ENCODE measurements at places on chromosomes 13 and 19.

DNA sequence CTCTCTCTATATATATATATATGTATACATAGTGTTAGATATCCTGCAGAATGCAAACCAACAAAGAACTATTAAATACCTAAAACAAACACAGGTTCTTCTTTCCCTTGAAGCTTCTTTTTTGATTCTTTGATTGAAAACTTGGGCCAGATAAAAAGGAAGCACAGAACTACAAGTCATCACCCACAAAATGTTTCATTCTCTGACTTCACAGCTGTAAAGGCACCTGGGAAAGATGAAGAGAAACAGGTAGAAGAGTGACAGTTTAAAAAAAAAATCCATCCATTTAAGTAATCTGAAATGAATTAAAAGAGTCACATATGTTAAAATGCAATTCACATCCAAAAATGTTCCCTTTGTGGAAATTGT, 90.7 kb upstream of the FNDC3A start:
- no peak for DNase-seq

DNA sequence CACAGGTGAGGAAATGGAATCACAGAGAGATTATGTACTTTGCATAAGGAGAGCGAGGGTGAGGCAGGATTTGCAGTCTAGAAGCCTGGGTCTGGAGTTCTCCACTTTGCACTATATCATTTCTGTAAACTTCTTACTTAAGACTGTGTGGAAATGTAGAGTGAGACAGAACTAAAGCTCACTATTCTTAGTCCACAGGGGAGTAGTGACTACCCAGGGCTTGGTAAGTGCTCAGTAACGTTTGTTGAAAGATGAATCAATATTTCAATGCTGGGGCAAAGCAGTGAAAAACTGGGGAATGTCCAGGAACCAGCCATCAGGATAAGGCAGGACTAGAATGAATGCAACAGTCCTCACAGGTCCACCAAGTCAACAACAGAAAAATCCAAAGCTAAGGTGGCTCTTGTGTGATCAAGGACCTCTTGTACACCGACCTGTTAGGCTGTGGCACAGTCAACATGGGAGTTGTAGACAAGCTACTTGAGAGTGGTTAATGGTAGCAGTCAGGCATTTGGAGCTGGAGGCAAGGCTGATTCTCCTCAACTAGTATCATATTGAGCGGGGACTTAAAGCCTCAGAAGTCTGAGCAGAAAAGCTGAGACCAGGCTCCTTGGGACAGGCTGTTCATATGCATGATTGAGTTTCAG, 929 bp upstream of the TNFSF13B start:
- DNase-seq, result no peak

- no peak for DNase-seq
These were observed 226.6 kb upstream of the EDNRB start for GRCh38 chr13:78145276-78145675.

DNA sequence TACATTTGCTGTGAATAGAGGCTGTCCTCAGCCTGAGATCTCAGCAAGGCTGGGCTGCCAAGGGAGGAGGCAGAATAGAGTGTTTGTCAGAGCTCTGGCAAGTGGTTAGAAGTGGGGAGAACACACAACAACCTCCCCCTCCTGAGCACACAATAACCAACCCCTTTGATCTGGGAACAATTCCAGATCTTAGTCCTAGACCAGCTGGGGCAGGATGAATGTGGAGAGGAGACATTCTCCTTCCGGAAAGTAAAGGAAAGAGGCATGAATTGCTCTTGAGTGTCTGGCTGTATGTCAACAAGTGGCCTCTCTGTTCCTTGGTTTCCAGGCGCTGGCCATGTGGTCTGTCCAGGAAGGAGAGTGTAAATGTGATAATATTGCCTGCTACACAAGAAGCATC, 114.9 kb upstream of the TMTC4 start:
- DNase-seq, result no peak

GRCh38 chr19:36266375-36266961, 51.6 kb downstream of the ZNF146 start:
- DNase-seq, result no peak

DNA sequence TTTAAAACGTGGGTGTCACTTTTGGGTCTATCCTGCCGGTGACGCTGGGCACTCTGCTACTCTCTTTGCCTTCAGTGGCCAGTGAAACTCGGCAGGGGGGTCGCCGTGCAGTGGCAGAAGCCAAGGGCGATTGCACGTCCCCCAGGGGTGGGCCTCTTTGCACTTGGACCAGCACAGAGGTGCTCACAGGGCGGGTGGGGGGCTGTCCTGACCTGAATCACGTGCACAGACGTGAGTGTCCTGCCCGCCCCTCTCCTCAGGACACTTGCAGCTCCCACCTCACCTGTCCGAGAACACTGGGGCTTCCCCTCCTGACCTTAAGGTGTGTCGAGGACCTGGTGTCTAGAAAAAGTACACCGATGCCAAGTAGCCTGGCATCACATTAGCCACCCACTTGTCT, 16.1 kb downstream of the COL4A1 start:
- DNase-seq, result no peak

All from suppressor macrophage (primary cell).